ENCODE measurements at places on chromosomes 1 and 21. TPM values are rescaled to one million over a fixed set of nuclear protein-coding genes. Genes with fewer than 3 reads are reported as not detected.
A peak's percentile ranks its signal among the peaks of the same experiment; 100 is the strongest.

GRCh38 chr1:214946615-214947014 lies 135.9 kb upstream of the KCNK2 start:
- H3K4me1 ChIP-seq: peaks cover 10% of the 10 kb centered on the region
- no peak overlapping the region for H3K27ac ChIP-seq
- no peak overlapping the region for H3K4me3 ChIP-seq
- H3K27me3 ChIP-seq: no peaks in the 10 kb centered on the region

DNA sequence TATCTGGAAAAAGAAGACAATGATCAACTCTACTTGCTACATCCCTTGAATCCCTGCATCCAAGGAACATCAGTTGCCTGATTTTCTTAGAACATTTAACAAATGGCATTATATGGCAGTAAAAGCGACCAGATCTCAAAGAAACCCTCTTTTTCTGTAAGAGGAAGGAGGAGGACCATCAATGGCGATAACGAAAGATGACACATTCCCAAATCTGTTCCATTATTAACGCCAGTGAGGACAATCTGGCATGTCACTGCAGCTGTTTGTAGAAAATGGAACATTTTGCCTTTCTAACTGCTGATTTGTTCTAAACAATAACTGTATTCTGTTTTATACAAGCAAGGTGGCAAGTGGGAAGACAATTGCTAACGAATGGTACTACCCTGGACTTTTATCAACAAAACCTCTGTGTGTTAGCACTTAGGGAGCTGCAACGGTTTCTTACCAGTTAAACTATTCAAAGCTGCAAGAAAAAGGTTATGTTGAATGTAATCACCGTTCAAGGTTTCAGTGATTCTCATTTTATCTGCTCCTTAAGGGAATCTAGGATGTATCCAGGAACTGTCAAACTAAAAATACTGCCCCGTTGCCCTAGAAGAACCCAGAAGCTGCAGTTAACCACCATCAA lies 251.9 kb downstream of the SDCCAG8 start:
- H3K4me1 ChIP-seq: peaks cover 38% of the 10 kb centered on the region
- no peak overlapping the region for H3K4me3 ChIP-seq
- DNase-seq: no peak
- peaks cover 14% of the 10 kb centered on the region for H3K36me3 ChIP-seq

DNA sequence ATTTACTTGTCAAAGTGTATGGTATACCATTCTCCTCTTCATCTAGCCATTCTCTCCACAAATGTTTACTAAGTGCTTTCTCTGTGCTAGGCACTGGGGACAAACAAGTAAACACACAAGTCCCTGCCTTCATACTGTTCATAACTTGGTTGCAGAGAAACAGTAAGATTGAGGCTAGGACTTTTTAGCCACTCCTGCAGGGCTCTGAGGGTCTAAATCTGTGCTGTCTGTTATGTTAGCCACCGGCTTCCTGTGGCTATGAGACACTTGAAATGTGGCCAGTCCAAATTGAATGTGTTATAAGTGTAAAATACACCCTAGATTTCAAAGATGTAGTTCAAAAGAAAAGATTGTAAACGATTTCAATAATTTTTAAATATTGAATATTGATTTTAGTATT lies 50.2 kb downstream of the AZIN2 start:
- H3K27ac ChIP-seq: no peak overlapping the region
- peaks cover 2% of the 10 kb centered on the region for H3K27me3 ChIP-seq
- H3K4me3 ChIP-seq: no peak overlapping the region
- H3K4me1 ChIP-seq: peaks cover 19% of the 10 kb centered on the region
- no peak for DNase-seq

- no peak for DNase-seq
- no peaks in the 10 kb centered on the region for H3K36me3 ChIP-seq
- no peak overlapping the region for H3K27ac ChIP-seq
- no peak overlapping the region for H3K4me3 ChIP-seq
Observed at GRCh38 chr1:94723463-94723862, 96.7 kb upstream of the SLC44A3 start.

DNA sequence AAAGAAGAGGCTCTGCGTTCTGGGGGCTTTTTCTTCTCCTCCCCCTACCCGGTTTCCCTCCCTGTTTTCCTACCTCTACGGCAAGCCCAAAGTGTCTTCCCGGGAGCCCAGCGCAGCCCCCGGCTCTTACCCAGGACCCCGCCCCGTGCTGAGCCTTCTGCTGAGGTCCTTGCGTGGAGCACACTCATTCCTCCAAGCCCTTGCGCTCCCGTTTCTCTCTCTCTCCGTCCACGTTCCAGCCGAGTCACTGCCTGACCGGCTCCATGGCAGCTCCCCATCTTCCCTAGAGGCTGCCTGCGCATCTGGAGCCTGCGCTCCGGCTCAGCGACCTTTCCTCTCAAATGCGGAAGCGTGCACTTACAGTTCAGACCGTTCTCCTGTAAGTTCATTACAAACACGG lies 24.9 kb upstream of the PDXK start:
- no peaks in the 10 kb centered on the region for H3K4me1 ChIP-seq
- H3K27ac ChIP-seq: peak overlapping the region; percentile 92
- no peak overlapping the region for H3K4me3 ChIP-seq
- H3K36me3 ChIP-seq: peaks cover 44% of the 10 kb centered on the region

- DNase-seq: no peak
- no peak overlapping the region for H3K4me3 ChIP-seq
- H3K4me1 ChIP-seq: no peaks in the 10 kb centered on the region
- no peaks in the 10 kb centered on the region for H3K36me3 ChIP-seq
Observed at GRCh38 chr1:217539510-217539909, 91.4 kb downstream of the GPATCH2 start.

GRCh38 chr1:59138402-59138801 lies 158.5 kb upstream of the FGGY start:
- H3K36me3 ChIP-seq: no peaks in the 10 kb centered on the region
- no peak for DNase-seq
- H3K4me3 ChIP-seq: no peak overlapping the region
- peaks cover 30% of the 10 kb centered on the region for H3K4me1 ChIP-seq
- no peak overlapping the region for H3K27ac ChIP-seq

DNA sequence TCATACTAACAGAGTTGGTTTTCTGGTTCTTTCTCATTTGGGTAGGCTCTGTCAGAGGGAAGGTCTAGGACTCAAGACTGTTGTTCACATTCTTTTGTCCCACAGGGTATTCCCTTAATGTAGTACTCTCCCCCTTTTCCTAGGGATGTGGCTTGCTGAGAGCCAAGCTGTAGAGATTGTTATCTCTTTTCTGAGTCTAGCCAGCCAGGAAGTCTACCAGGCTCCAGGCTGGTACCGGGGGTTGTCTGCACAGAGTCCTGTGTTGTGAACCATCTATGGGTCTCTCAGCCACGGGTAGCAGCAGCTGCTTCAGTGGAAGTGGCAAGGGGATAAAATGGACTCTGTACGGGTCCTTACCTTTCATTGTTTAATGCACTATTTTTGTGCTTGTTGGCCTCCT lies 226.4 kb downstream of the LBR start:
- no peaks in the 10 kb centered on the region for H3K4me1 ChIP-seq
- H3K27me3 ChIP-seq: peaks cover 3% of the 10 kb centered on the region
- H3K4me3 ChIP-seq: no peak overlapping the region
- no peak overlapping the region for H3K27ac ChIP-seq

- H3K27ac ChIP-seq: no peak overlapping the region
- H3K4me1 ChIP-seq: no peaks in the 10 kb centered on the region
- no peak for DNase-seq
- no peaks in the 10 kb centered on the region for H3K36me3 ChIP-seq
Observed at GRCh38 chr1:95057351-95057750, 15.4 kb downstream of the ALG14 start.

- no peaks in the 10 kb centered on the region for H3K27me3 ChIP-seq
- H3K4me1 ChIP-seq: peaks cover 14% of the 10 kb centered on the region
- H3K36me3 ChIP-seq: peaks cover 4% of the 10 kb centered on the region
- DNase-seq: no peak
- no peak overlapping the region for H3K4me3 ChIP-seq
Observed at GRCh38 chr1:237788069-237788468, 102.7 kb downstream of the ZP4 start.

- peak overlapping the region; percentile 84 for H3K4me3 ChIP-seq
- peaks cover 3% of the 10 kb centered on the region for H3K36me3 ChIP-seq
- H3K27ac ChIP-seq: peak overlapping the region; percentile 96
Observed at GRCh38 chr1:151513626-151514121, 2.5 kb downstream of the CGN start.

- no peaks in the 10 kb centered on the region for H3K36me3 ChIP-seq
- H3K27me3 ChIP-seq: no peaks in the 10 kb centered on the region
- no peak overlapping the region for H3K27ac ChIP-seq
Observed at GRCh38 chr1:76944942-76945341, 77.7 kb downstream of the ST6GALNAC5 start.

GRCh38 chr1:32339363-32339978 lies 3.4 kb upstream of the MARCKSL1 start:
- H3K4me1 ChIP-seq: peaks cover 24% of the 10 kb centered on the region
- H3K36me3 ChIP-seq: peaks cover 2% of the 10 kb centered on the region
- H3K4me3 ChIP-seq: no peak overlapping the region
- DNase-seq: no peak

DNA sequence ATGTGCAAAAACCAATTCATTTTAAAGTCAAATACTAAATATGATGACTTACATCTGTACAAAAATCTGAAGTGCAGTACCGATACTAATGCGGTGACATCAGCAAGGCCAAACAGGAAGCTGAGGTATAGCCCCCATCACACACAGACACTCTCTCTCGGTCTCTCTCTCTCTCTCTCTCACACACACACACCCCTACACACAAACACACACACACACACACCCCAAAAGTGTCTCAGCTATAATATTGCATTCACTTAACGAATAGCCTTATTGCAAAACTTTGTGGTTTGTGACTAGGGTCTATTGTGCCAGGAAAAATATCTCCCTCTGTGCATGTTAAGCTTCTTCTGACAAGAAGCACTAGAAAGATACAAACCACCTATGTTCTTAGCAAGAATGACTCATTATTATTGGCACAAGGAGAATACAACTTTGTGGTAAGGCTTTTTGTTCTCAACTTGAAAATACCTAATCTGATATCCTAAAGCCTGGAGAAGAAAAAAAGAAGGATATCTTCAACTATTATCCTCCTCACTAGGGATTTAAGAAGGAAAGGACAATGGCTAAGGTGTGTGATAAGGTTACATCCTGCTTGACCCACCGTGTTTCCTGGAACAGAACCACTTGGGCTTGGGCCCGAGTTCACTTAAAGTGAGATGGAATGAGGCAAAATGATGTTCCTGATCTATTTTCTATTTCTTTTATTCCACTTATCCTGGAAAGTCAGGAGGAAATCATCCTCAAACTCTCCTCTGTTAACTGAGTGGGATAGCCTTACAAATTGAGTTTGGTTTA lies 107.1 kb downstream of the NIBAN1 start:
- H3K27ac ChIP-seq: no peak overlapping the region
- no peak for DNase-seq

DNA sequence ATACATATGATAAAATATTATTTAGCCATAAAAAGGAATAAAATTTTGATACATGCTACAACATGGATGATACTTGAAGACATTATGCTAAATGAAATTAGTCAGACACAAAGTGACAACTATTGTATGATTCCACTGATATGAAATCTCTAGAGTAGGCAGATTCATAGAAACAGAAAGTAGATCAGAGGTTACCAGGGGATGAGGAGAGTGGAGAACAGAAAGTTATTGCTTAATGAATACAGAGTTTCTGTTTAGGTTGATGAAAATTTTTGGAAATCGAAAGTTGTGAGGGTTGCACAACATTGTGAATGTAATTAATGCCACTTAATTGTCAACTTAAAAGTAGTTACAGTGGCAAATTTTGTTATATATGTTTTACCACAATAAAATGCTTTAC lies 315.7 kb upstream of the USP25 start:
- no peak for DNase-seq
- H3K27me3 ChIP-seq: no peaks in the 10 kb centered on the region
- no peak overlapping the region for H3K4me3 ChIP-seq
- no peak overlapping the region for H3K27ac ChIP-seq

DNA sequence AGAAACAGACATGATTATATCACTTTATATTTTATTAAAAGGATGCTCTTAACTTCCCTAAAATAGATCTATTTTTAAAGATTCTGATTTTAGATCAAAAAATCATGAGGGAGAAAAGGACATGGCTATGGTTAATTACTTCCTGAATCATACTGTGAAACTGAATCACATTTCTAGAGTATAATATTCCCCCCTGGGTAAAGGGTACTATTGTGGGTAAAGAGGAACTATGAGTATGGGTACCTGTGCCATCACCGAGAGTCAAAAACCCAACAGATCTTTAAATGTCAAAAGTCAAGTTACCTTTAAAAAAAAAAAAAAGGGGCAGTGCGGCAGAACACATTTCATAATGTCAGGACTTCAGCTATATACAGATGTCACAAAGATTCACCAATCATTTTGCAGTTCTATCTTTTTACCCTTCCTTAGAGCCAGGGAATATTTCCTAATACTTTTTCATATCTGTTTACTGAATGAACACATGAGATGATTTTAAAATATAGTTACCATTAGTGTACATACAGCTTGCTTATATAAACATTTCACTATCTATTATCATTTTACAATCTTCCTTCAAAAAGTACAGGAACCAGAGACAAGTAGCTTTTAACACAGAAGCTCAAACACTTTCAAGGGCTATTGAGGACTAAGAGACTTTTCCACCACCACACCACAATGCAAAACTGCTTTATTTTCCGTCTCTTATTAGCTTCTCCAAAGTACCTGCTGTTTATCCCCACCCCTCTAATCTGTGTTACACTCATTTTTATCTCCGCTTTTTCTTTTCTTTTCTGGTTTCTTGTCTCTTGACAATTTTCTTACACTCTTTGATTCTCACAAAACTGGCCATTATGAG lies 45.0 kb downstream of the EVI5 start:
- no peak for DNase-seq
- H3K27me3 ChIP-seq: no peaks in the 10 kb centered on the region

Gene IFI44L
- total RNA-seq: 0.53 TPM

Gene FMO5
- total RNA-seq: 1.7 TPM

Gene VWA1
- 28.3 TPM for total RNA-seq

Gene SAMD11
- 2.3 TPM for total RNA-seq

Gene ATP5PF
- total RNA-seq: 129 TPM

Gene CFAP126
- not detected for total RNA-seq

Gene EXTL2
- 41.0 TPM for total RNA-seq

Gene C8A
- total RNA-seq: 0.13 TPM

Gene LAMTOR2
- total RNA-seq: 62.4 TPM

Gene ANGPTL3
- total RNA-seq: not detected

Gene SPRR2E
- not detected for total RNA-seq
